ENCODE measurements at places on chromosomes 12 and 14.

DNA sequence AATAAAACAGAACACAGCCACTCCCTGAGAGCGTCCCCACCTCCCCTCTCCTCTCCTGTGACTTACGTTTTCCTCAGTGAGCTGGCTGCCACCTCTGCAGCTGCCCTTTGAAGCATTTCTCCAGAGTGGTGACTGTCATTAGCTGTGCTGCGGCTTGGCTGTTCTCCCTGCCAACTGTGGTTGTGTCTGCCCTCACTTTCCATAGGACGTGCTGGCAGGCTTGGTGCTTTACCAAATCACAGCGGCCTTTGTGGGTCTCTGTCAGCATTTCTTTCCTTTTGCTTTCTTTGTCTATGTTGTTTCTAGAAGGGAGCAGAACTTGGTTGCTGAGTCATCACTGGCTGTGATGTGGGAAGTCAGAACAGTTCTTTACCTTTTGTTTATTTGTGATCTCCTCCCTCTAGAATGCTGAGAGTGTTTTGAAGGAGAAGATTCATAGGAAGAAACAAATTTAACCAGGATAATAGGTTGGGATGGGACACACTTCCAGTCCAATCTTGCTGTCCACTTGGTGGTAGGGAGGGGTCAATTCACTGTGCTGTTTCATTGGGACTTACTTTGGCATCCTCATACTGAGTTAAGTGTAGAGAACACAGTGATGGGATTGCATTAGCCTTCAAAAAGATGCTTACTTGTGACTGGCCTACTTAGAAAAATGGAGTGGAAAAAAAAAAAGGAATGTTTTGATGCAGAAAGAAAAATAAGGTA is 88.2 kb downstream of the TMX1 start:
- no peak for DNase-seq

DNA sequence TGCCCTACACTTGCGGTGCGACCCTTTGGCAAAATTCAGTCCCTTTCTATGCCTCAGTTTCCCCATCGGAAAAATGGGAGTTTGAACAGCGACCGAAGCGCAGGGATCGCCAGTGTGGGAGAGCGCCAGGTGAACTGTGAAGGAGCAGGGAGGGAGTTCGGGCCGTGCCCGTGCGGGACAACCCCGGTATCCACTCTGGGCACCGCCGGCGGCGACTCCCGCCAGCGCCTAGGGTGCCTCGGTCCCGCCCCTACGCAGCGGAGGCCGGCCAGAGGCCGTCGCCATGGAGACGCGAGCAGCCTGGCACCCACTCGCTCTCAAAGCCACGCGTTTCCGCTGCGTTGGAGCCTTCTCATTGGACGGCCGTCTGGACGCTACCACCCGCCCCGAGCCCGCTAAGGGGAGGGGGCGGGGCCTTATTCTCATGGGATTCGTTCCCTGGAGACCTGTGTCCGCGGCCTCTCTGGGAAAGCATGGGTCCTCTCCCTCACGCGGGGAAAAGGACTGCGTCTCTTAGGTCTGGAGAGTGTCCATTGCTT is 729 bp upstream of the MLEC start:
- peak; percentile 99 for DNase-seq

DNA sequence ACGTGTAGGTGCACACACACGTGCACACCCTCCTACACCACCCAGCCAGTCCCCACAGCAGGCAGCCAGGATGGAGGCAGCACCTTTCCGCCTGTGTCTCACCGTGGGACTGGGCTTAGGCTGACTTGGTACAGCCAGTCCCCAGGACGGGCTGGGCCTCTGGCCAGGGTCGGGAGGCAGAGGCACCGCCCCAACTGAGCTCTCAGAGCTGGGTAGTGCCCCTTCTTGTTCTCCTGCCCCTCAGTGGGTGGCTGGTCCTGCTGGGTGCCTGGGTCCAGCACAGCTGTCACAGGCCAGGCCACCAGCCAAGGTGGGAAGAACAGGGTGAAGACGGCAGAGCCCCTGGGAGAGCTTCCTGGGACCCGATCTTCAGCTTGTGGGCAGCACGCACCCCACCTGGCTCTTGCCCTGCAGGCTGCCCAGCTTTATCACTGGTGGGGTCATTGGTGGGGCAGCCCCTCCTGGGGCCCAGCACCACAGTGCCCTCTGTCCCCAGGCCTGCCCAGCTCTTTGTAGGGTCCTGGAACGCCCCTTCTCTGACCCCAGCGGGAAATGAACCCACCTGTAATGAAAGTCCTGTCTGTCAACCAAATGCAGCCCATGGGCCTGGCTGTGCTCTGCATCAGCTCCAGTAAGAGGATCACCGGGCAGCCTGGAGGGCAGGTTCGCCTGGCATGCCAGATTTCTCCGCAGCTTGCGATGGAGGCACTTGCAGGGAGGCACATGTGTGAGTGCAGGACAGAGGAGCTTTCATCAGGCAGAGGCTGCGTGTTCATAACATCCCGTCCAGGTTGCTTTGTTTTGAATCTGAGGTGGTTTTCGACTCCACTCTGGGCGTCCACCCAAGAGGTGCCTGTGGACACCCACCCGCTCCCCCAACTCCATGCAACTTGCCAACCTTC is 14.7 kb downstream of the CDCA4 start:
- no peak for DNase-seq

DNA sequence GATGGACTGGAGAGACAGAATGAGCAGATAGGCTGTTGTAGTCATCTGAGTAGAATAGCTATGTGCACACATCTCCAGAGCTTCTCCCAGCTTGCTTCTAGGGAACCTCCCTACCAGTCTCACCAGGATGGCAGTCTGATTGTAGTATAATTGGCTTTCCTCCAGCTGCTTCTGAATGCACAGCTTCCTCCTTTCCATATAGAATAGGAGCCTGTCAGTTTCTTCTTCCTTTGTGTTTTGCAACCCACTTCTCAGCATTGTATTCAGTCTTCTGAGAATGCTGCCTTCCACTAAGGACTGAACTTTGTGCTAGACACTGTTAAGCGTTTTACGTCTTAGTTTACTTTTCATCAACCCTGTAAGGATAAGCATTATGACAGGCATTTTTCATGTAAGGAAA is 2.2 kb upstream of the CSAD start:
- DNase-seq, result no peak

- no peak for DNase-seq
Measured at GRCh38 chr12:90833228-90833627, 121.7 kb downstream of the CCER1 start.

GRCh38 chr14:75476274-75476995 is 45.8 kb upstream of the BATF start:
- DNase-seq, result no peak

GRCh38 chr14:90175631-90176030 is 80.7 kb upstream of the PSMC1 start:
- no peak for DNase-seq

DNA sequence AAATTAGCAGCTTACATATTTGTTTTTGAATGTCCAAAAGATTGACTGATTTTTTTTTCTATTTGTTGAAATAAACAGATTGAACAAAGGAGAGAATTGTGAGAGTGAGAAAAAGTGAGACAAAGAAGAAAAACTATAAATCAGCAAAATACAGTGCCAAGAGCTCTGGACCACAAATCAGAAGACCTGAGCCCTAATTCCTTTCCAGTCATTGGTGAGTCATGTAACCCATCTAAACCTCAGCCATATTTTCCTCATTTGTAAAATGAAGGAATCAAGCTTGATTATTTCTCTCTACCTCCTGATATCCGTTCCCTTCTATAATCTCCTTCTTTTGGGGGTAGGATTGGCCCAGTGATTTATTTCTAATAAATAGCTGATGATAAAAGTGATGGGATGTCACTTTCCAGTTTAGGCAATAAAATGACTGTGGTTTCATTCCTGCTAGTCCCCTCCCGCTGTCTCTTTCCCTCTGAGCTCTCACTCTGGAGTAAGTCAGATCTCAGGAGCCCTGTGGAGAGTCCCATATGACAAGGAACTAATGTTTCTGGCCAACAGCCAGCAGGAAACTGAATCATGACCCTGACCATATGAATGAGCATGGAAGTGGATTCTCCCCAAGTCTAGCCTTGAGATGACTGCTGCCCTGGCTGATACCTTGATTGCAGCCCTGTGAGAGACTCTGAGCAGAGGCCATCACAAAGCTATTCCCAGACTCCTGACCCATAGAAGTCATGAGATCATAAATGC is 218.9 kb downstream of the ACSS3 start:
- DNase-seq, result no peak

GRCh38 chr14:60632777-60633176 is 16.5 kb downstream of the SIX1 start:
- DNase-seq, result no peak

GRCh38 chr14:74048281-74048680 is 29.1 kb downstream of the BBOF1 start:
- DNase-seq, result no peak

GRCh38 chr12:103819312-103819711 is 21.7 kb downstream of the NT5DC3 start:
- DNase-seq, result no peak

- no peak for DNase-seq
Measured at GRCh38 chr12:131921866-131922769, 7.0 kb upstream of the PUS1 start.

- no peak for DNase-seq
Measured at GRCh38 chr14:54050759-54051158, 94.1 kb upstream of the BMP4 start.

DNA sequence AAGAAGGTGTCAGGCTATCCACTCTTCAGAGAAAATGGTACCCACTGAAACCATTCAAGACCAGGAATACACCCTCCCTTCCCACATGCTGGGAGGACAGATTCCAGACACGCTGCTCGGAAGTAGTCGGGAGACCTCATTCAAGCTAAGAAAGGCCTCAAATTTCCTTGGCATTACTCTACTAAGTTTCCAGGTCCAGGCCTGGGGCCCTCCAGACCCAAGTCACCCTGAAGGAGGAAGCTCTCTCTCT is 27.1 kb upstream of the RPLP0 start:
- no peak for DNase-seq

- DNase-seq, result no peak
Measured at GRCh38 chr14:102736956-102737355, 40.3 kb upstream of the TRAF3 start.

GRCh38 chr14:53034688-53035230 is 83.9 kb upstream of the FERMT2 start:
- DNase-seq, result no peak

- DNase-seq, result no peak
Measured at GRCh38 chr14:102510616-102511520, 1.3 kb upstream of the ANKRD9 start.

DNA sequence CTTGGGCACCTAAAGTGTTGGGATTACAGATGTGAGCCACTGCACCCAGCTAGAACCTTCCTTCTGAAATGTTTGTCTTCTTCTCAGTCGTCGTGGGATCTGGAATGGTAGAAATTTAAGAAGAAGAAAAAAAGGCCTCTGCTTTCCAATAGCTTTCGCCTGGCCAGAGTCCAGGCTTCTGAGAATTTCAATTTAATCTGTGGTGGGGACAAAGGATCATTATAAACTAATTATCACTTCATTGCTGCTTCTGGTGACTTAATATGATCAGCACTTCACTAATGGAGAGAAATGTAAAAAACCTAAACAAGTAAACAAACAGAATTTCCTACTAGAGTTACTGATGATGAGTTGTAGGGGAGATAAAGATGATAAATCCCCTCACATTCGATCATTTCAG is 51.3 kb downstream of the CFAP251 start:
- DNase-seq, result no peak

- DNase-seq, result no peak
Measured at GRCh38 chr14:22658946-22659345, 14.8 kb upstream of the OR6J1 start.

- no peak for DNase-seq
Measured at GRCh38 chr12:41485203-41485602, 297.1 kb downstream of the PDZRN4 start.

DNA sequence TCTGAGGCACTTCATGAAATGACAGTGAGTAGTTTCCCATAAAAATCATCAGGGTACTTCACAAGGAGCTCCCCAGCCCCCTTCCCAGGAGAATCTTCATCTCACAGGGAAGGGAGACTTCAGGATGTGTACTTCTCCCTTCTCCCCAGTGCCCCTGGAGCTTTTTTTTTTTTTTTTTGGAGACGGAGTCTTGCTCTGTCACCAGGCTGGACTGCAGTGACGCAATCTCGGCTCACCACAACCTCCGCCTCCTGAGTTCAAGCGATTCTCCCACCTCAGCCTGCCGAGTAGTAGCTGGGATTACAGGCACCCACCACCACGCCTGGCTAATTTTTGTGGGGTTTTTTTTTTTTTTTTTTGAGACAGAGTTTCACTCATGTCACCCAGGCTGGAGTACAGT is 10.4 kb downstream of the ITPK1 start:
- no peak for DNase-seq

DNA sequence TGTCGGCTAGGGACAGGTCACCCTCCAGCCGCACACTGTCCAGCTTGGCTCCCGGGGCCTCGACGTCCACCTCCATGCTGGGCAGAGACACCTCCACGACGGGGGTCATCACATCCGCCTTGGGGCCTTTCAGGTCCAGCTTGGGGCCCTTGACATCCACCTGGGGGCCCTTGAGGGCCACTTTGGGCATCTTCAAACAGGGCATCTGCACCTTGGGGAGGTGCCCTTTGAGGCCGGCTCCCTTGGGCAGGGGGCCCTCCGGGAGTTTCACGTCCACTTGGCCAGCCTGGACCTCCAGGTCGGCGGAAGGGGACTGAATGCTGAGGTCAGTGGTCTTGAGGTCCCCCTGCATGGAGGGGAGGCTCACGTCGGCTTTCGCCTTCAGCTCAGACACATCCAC is 17.9 kb downstream of the PLD4 start:
- DNase-seq, result no peak

DNA sequence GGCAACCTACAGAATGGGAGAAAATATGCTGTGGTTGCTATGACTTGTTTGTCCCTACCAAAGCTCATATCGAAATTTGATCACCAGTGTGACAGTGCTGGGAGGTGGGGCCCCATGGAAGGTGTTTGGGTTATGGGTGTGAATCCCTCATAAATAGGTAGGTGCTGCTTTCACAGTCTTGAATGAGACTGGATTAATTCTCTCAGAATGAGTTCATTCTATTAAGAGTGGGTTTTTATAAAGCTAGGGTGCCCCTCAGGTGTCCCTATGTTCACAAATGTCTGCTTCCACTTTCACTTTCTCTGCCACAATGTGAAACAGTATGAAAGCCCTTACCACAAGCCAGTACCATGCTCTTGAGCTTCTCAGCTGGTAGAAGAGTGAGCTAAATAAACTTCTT is 133.5 kb downstream of the CPNE8 start:
- DNase-seq, result no peak

DNA sequence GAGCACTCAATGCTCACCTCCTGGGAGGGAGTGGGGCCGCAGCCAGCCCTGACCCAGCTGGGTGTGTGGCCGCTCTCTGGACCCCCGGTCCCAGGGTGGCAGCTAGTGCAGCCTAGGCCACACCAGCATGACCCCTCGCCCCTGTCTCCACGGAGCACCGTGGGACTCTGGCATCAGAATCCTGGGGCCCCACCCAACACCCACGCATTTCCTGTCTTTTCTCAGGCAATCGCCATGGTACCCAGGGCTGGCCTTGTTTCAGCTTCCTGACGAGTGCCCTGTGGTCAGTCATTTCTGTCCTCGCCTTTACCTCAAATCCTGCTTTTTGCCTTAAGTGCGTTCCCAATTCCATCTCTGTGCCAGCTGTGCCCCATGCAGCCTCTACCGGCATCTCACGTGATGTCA is 15.9 kb downstream of the PACS2 start:
- DNase-seq, result no peak

- DNase-seq, result no peak
Measured at GRCh38 chr12:39404000-39404399, 38.9 kb downstream of the KIF21A start.

Measured in putamen (tissue), 1 donor.